ENCODE measurements at places on chromosomes 7 and 10. TPM values are rescaled to one million over a fixed set of nuclear protein-coding genes. Genes with fewer than 3 reads are reported as not detected.

Gene UCN3
- total RNA-seq: not detected

GRCh38 chr10:119408072-119408471, 134.4 kb downstream of the RGS10 start:
- no peaks in the 10 kb centered on the region for H3K27me3 ChIP-seq
- no peaks in the 10 kb centered on the region for H3K4me1 ChIP-seq
- no peaks in the 10 kb centered on the region for H3K36me3 ChIP-seq
- no peak overlapping the region for H3K4me3 ChIP-seq
- no peak overlapping the region for H3K27ac ChIP-seq

Gene ZNF853
- 5.2 TPM for total RNA-seq

DNA sequence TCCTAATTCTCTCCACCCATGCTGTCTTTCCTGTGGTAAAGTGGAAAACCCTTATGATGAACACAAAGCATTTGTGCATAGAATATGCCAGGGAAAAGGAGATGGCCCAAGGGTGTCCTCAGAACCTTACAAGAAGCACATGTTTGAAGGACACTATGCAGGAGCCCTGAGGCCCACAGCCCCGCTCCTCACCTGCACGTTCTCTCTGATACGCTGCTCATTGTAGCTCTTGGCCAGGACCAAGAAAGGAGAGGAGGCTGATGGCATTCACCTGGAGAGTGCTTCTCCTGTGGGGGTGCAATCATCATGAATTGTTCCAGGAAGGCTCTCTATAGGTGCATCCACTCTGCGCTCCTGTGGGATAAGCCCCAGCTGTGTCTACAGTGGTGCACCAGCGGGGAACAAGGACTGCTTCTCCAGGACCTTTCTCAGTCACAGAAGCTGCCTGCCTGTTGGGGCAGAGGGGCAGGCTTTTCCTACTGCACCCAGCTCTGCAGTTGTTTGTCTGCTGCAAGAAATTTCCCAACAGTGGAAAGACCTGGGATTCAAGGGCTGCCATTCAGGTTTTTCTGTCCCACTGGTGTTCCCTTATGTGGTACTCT, 19.9 kb downstream of the AKR1C2 start:
- H3K27ac ChIP-seq: no peak overlapping the region
- no peaks in the 10 kb centered on the region for H3K36me3 ChIP-seq
- no peaks in the 10 kb centered on the region for H3K4me1 ChIP-seq
- DNase-seq: no peak
- peaks cover 17% of the 10 kb centered on the region for H3K27me3 ChIP-seq

- H3K4me3 ChIP-seq: no peak overlapping the region
- no peaks in the 10 kb centered on the region for H3K27me3 ChIP-seq
- DNase-seq: no peak
- no peaks in the 10 kb centered on the region for H3K4me1 ChIP-seq
Measured at GRCh38 chr10:86899132-86899531, 58.3 kb downstream of the MMRN2 start.

Gene GPR26
- not detected for total RNA-seq

DNA sequence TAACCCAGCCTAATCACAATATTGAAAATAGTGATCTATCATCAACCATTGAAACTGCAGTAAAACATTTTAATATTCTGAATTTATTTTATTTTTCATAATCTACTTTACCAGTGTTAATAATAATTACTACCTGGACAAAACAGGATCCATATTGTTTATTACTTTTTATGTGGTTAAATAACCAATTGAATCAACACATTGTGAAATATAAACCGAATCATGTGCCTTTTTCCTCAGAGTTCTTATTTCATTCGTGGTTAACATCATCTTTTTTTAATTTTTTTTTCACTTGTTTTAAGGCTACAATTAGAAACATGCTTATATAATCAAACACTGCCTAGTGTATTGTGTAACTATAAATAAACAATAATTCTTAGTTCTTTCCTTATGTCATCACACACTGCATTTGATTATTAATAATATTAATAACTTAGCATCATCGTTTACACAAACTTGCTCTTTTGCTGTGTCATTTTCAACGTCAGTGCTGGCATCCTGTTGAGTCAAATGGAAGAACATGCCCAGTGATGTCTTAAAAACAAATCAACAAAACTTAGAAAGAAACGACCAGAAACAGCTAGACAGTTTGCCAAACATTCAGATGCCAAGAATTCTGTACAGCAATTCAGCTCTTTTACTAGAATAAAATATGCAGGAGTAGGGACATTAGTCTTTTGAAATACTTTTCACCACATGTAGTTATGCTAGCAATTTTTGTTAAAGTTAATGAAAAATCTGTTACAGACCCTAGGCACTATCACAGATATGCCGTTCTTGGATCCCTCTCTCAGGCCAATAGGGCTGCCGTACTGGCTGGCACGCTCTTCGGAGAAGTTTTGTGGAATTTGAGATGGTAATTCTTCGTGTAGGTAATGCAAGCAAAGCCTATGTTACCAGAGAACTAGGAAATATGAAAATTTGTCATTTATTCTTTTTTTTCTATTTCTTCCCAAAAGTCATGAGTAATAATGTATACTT, 330.4 kb upstream of the SEMA3A start:
- no peak for DNase-seq
- no peak overlapping the region for H3K27ac ChIP-seq
- H3K4me1 ChIP-seq: no peaks in the 10 kb centered on the region
- no peak overlapping the region for H3K4me3 ChIP-seq
- H3K36me3 ChIP-seq: no peaks in the 10 kb centered on the region

DNA sequence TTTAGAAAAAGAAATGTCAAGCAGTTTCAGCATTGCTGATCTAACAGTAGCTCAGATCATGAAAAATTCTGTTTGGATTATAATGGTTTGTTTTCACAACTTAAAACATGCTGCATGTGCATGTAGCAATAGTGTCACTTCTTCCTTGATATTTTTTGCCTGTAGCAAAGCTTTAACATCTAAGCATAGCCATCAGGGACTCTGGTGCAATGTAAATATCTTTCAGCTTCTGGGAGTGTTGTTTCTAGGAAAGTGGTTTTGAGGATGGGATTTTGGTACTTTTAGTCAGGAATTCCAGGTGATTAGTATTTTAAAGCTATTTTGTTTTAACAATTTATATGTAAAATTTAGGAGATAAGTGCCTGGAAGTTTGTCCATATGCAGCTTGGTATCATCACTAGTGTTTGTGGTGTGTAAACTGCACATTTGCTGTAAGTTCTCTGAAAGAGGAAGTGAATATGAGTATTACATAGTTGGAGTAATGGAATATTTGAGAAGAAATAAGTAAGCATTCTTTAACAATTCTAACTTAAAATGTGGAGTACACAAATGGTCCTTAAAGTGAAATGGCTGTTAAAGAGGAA, 1.9 kb downstream of the RSBN1L start:
- peaks cover 31% of the 10 kb centered on the region for H3K4me1 ChIP-seq
- DNase-seq: no peak
- H3K27ac ChIP-seq: peak overlapping the region; percentile 63
- H3K36me3 ChIP-seq: no peaks in the 10 kb centered on the region
- peak overlapping the region; percentile 98 for H3K4me3 ChIP-seq

DNA sequence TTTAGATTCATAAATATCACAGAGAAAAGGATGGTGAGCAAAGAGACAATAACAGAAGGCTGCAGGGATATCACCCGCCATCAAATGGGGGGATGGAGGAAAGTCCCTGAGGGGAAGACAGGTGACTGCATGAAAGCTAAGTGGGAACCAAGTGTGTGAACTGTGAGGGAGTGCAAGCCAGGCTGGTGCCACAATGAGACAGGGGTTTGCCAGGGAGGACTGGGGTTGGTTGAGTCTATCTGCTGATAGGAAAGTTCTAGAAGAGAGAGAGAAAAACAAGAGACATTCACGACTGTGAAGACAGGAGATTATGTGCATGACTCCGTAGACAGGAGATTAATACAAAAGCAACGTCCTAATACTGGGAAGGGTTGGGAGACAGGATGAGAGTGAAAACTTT, 376.4 kb downstream of the PARD3 start:
- no peak overlapping the region for H3K27ac ChIP-seq
- H3K4me3 ChIP-seq: no peak overlapping the region
- no peaks in the 10 kb centered on the region for H3K4me1 ChIP-seq
- DNase-seq: no peak

- no peaks in the 10 kb centered on the region for H3K4me1 ChIP-seq
- DNase-seq: no peak
- H3K27ac ChIP-seq: no peak overlapping the region
- no peaks in the 10 kb centered on the region for H3K27me3 ChIP-seq
- H3K4me3 ChIP-seq: no peak overlapping the region
Measured at GRCh38 chr10:69871074-69871473, 69.4 kb downstream of the COL13A1 start.

DNA sequence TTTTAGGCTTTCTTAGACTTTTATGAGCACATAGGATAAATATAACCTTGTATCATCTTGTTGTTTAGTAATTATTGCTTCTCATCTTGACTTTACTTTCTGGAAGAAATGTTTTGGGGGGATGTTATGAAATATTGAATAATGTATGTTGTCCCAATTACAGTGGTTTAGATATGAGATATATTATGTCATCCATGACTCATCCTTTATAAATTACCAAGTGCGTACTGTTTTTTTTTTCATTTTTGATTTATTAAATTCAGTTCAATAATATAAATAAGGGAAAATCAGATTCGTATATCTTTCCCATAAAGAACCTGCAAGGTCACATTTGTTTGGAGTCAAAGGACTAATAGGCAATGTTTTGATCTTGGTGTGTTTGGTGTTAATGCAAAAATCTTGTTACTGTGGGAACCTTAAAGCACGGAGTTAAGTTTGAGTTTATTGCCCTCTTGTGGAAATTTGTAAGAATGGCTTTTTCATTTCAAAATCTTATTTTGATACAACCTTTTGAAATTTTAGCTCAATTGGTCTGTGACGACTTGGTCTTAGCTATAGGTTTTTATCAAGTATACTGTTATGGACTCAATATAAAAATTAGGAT, 108.6 kb downstream of the SRI start:
- DNase-seq: no peak
- no peak overlapping the region for H3K27ac ChIP-seq
- no peaks in the 10 kb centered on the region for H3K27me3 ChIP-seq
- H3K4me3 ChIP-seq: no peak overlapping the region
- no peaks in the 10 kb centered on the region for H3K4me1 ChIP-seq
- no peaks in the 10 kb centered on the region for H3K36me3 ChIP-seq

- no peaks in the 10 kb centered on the region for H3K27me3 ChIP-seq
- H3K4me3 ChIP-seq: no peak overlapping the region
- no peaks in the 10 kb centered on the region for H3K36me3 ChIP-seq
Measured at GRCh38 chr7:51021906-51022570, 239.3 kb upstream of the GRB10 start.

DNA sequence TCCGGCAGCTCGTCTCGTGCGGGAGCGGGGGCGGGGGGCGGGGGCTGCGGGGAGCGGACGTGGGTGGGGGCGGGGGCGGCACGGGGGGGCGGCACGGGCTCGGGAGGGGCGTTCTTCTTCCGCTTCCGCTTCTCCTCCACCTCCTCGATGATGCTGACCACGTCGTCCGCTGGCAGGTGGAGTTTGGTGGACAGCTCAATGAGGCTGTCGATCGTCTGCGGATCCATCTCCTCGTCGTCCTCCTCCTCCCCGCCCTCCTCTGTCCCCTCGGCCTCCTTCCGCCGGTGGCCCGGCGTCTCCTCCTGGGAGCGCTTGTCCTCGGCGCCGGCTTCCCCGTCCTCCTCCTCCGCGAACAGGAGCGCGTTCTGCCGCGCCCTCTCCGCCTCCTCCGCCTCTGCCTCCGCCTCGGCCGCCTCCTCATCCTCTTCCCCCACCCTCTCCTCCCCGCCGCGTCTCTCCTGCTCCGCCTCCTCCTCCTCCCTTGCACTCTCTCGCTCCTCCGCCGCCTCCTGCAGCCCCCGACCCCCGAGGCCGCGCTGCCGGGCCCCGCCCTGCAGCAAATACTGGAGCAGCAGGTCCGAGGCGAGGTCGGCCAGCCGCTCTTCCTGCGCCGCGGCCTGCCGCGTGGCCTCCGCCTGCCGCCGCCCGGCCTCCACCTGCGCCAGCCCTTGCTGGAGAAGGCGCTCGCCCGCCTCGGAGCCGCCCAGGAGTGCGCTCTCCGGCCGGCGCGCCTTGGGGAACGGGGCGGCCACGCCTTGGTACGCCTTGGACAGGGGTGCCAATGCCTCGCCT, 1.9 kb downstream of the VGF start:
- peak overlapping the region; percentile 57 for H3K4me3 ChIP-seq
- no peak for DNase-seq
- H3K27me3 ChIP-seq: peaks cover 87% of the 10 kb centered on the region
- peaks cover 52% of the 10 kb centered on the region for H3K4me1 ChIP-seq
- no peak overlapping the region for H3K27ac ChIP-seq
- peaks cover 5% of the 10 kb centered on the region for H3K36me3 ChIP-seq

- H3K36me3 ChIP-seq: no peaks in the 10 kb centered on the region
- H3K4me1 ChIP-seq: peaks cover 3% of the 10 kb centered on the region
- H3K27me3 ChIP-seq: no peaks in the 10 kb centered on the region
Measured at GRCh38 chr7:156892081-156892800, 742 bp downstream of the LMBR1 start.

DNA sequence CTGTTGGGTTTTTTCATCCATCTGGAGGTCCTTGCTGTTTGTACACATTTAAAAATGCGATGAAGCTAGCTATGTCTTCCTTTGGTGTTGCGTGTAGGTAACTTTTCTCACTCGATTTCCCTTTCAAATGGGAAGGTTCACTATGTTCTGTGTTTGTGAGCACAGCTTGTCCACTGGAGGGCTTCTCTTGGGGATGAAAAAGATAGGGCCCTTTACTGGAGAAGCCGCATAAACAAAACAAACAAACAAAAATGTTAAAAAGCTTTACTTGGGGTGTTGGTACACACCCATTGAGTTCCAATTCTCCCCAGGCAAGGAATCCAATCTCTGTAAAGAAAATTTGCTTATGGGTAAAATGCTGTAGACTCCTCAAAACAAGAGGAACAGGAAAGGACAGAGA, 23.4 kb downstream of the CYTH3 start:
- no peak overlapping the region for H3K4me3 ChIP-seq
- no peak for DNase-seq
- no peak overlapping the region for H3K27ac ChIP-seq
- no peaks in the 10 kb centered on the region for H3K4me1 ChIP-seq
- no peaks in the 10 kb centered on the region for H3K27me3 ChIP-seq

DNA sequence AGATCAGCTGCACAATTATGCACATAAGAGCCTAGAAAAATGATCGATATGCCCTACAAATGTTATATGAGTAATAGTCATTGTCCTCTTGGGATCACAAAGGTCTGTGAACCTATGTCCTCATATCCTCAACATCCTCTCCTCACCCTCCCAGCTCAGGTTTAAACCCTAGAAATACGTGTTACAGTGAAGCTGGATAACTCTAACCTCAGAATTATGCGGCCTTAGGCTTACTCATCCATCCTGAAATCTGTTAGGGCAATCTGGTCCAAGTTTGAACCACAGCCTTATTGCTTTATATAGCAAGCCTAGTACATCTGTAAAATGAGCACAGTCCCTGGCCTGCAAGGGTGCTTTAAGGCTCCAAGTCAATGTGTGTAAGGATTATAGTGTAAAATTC, 84.2 kb upstream of the FRMD4A start:
- no peak overlapping the region for H3K4me3 ChIP-seq
- H3K27me3 ChIP-seq: peaks cover 4% of the 10 kb centered on the region

DNA sequence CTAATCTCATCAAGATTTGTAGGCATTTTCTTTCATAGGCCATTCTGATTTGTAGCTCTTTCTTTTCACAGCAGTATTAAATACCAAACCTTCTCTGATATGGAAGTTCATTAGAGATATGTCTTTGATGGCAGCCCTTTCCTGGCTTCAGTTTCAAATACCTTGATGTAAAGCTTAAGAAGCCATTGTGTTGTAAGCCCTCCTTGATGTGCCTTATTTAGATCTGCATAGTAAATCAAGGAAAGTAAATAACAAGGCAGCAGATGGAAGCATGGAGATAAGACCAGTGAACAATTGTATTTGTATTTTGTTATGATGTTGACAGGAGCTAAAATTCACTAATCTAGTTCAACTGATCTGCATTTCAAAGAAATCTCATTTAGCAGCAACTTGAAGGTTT, 234.9 kb upstream of the PPP1R3A start:
- no peak overlapping the region for H3K4me3 ChIP-seq
- H3K36me3 ChIP-seq: no peaks in the 10 kb centered on the region
- no peaks in the 10 kb centered on the region for H3K27me3 ChIP-seq

Gene WDFY4
- 4.2 TPM for total RNA-seq
